Stomach (tissue), 19 donors: ENCODE measurements at places on chromosomes 1 and 21. TPM values are rescaled to one million over a fixed set of nuclear protein-coding genes. Genes with fewer than 3 reads are reported as not detected.

The CFHR3 gene
- not detected for total RNA-seq

The PLK3 gene
- 30.4 TPM for total RNA-seq

The CELA3A gene
- total RNA-seq = 3.6 TPM

The TMEM240 gene
- 3.5 TPM for total RNA-seq

The OPTC gene
- not detected for total RNA-seq

The C4BPB gene
- 6.2 TPM for total RNA-seq

The NMNAT2 gene
- total RNA-seq = 1.2 TPM

The GBP1 gene
- total RNA-seq = 31.6 TPM

The ARMH1 gene
- total RNA-seq = 3.3 TPM

The MCOLN3 gene
- 7.3 TPM for total RNA-seq

The CYP4Z1 gene
- total RNA-seq = 5.5 TPM

The SPRR2E gene
- total RNA-seq = not detected

GRCh38 chr21:42694751-42695696, 41.6 kb downstream of the PDE9A start:
- DNase-seq = no peak

GRCh38 chr1:173475564-173476196, 1.5 kb upstream of the PRDX6 start:
- DNase-seq = no peak

DNA sequence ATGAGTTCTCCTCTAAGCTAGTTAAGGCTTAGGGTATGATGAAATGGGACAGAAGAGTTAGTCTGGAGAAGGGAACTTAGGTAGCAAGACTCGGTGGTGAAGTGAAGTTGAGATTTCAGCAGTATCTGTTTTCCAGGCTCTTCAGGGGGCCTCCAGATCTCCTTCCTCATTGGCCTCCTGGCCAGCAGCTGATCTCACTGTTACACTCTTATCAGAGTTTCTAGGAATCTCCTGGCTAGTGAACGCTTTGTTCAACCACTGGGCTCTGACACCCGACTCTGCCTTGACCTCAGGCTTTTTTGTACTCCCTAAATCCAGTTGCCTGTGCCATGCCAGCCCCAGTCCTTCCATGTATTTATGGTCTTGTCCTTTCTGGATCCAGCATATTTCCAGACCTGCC, 311.0 kb downstream of the ASTN1 start:
- DNase-seq = no peak

- peak; percentile 39 for DNase-seq
Observed at GRCh38 chr1:41430582-41430981, 53.9 kb downstream of the EDN2 start.

- DNase-seq = peak; percentile 45
Observed at GRCh38 chr1:9842781-9843575, 19.2 kb upstream of the CLSTN1 start.

DNA sequence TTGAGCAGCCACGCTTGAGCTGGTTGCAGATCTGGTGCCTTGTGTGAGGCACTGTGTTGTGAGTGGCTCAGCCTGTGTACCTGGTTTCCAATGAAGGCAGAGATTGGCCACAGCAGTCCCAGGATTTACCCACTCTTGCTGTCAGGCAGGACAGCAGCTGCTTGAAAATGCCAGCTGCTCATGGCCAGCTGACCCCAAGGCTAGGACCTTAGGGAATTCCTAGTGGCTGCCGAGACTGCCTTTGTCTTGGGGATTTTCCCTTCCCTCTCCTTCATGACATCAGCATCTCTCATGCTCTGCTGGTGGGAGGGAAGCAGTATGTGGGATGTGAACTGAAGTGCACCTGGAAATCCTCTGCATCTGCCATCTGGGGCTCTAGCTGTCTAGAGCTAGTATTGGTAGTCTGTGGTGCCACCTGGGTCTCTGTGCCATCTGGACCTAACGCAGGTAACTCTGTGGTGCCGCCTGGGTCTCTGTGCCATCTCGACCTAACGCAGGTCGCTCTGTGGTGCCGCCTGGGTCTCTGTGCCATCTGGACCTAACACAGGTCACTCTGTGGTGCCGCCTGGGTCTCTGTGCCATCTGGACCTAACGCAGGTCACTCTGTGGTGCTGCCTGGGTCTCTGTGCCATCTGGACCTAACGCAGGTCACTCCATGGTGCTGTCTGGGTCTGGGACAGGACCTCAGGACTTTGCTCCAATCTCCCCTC, 3.8 kb upstream of the LRRC47 start:
- DNase-seq = no peak

GRCh38 chr1:198245379-198245778, 88.6 kb downstream of the NEK7 start:
- no peak for DNase-seq

- DNase-seq = no peak
Observed at GRCh38 chr1:154391086-154391770, 13.9 kb upstream of the IL6R start.

GRCh38 chr1:11850156-11850555, 2.6 kb upstream of the NPPA start:
- no peak for DNase-seq

- no peak for DNase-seq
Observed at GRCh38 chr1:236395947-236396664, 2.0 kb downstream of the EDARADD start.

DNA sequence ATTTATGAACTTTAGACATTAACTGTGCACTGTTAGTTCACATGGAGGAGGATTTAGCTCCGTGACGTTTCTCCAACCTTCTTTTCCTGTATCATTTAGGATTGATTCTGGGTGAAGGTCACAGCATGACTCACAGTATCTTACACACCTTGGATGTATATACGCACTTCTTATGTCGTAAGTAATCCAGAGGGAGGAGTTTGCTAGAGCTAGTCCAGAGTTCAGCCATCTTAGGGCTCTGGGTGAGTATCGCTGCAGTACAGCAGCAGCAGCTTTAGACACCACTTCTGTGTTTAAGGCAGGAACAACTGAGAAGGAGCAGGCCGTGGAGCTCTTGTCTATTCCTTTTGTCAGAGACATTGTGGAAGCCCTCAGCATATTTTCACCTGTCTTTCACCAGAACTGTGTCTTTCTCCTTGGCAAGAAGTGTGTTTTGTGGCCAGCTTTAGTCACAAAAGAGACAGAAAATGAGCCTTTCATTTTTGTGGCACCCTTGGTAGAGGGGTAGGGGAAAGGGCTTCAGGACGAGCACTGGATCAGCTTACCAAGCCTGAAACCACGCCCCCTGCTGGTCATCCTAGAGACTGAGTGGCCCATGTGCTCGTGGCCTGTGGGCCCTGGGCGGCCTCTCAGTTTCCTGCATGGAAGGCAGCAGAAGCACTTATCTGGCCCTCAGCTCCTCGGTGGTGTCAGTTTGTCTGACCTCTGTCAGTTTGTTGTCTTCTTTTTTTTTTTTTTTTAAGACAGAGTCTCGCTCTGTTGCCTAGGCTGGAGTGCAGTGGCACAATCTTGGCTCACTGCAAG, 64.0 kb downstream of the ADARB1 start:
- peak; percentile 81 for DNase-seq

GRCh38 chr1:113534130-113534817, 144.0 kb downstream of the MAGI3 start:
- DNase-seq = no peak

DNA sequence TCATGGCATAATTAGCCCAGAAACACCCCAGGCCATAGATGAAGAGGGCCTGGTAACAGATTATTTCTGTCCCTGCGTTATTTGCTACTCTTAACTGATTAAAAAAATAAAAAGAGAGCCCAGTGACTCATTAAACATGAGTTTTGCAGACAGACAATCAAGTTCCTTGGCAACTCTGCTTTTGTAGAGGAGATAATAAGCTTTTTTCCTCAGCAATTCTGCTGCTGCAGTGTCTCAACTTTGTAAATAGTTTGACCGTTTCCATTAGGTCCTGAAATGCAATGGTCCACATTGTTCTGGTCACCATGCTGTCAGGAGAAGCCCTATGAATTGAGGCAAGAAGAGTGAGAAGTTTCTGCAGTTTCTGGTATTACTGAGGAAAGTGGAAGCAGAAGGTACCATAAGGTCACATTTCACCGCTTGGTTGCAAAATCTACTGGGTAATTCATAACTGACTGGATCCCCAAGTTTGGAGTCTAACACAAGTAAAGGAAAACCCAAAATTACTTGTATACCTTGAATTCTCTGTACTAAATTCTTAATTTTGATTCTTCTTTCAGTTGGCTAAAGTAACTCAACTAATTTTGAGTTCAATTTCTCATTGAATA, 139.5 kb downstream of the ZZZ3 start:
- DNase-seq = no peak

- DNase-seq = no peak
Observed at GRCh38 chr1:10657088-10657847, 139.2 kb downstream of the CASZ1 start.

GRCh38 chr1:59143811-59144210, 153.1 kb upstream of the FGGY start:
- DNase-seq = no peak

- DNase-seq = peak; percentile 60
Observed at GRCh38 chr21:34523019-34523555, 11.1 kb upstream of the KCNE1 start.
